ENCODE measurements at places on chromosomes 5 and 9.

DNA sequence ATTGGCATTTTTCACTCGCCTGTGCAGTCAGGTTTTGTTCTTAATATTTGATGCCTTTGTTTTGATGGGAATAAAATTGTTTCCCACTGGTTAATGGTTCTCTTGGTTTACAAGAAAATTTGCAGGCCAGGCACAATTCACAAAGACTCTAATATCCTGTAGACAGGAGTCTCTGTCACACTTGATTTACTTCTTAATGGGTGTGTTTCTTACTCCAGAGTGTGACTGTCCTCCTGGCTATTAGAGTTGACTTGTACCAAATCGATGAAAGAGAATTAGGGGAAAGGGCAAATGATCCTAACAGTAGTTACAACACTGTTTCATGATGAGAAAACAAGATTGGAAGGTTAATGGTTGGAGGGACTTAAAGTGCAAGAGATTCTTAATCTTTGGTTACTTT is 142.8 kb upstream of the SV2C start:
- no peaks in the 10 kb centered on the region for H3K36me3 ChIP-seq
- H3K27me3 ChIP-seq, result no peaks in the 10 kb centered on the region
- no peak overlapping the region for H3K4me3 ChIP-seq
- DNase-seq, result no peak
- H3K4me1 ChIP-seq, result no peaks in the 10 kb centered on the region
- H3K27ac ChIP-seq, result no peak overlapping the region

DNA sequence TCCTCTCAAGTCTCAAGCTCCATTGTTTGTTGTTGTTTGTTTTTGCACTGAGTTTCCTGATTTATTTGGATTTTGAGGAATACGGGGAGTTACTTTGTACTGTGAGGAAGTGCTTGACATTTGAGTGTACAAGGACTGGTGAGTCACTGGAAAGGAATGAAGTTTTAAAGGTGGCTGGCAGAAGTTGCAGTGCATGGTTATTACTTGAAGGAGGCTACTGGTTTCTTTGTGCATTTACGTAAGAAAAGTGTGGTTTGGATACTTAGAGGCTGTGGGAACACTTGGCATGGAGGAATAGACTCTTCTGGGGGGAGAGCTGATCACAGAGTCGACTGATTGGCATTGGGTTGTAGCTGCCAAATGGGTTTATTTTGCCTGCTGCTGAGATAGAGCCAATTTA is 919.0 kb downstream of the TAF11L14 start:
- H3K4me3 ChIP-seq, result no peak overlapping the region
- no peaks in the 10 kb centered on the region for H3K4me1 ChIP-seq
- H3K27me3 ChIP-seq, result no peaks in the 10 kb centered on the region
- no peak for DNase-seq
- no peak overlapping the region for H3K27ac ChIP-seq

DNA sequence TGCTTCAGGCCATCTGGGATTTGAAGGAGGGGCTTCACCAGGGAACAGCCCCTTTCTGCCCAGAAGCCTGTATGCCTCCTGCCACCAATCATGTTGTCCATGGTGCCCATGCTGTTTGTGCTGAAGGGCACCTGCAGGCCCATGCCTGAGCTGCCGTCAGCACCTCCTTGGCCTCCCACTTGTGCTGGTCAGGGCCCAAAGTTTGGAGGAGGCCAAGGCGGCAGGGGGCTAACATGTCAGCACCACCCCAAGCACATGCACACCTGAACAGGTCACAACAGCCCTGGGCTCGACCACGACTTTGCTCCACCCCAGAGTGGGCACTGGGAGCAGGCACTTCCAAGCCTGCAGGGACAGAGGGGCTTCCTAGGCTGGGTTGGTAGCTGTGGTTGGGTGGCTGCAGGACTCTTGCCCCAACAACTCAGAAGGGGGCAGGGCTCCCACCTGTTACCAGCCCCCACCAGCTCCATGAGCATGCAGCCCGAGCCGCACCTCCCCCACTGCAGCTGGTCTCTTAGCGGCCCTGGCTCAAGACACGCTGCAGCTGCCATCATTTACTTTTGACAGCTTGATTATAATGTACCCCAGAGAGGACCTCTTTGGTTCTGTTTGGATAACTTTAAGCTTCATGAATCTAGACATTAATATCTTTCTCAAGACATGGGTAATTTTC is 19.8 kb upstream of the NFIL3 start:
- no peaks in the 10 kb centered on the region for H3K27me3 ChIP-seq
- H3K27ac ChIP-seq, result no peak overlapping the region
- H3K4me1 ChIP-seq, result no peaks in the 10 kb centered on the region

GRCh38 chr5:151214614-151215545 is 9.0 kb downstream of the CCDC69 start:
- no peak for DNase-seq
- no peaks in the 10 kb centered on the region for H3K36me3 ChIP-seq
- H3K4me1 ChIP-seq, result peaks cover 22% of the 10 kb centered on the region
- H3K4me3 ChIP-seq, result no peak overlapping the region
- no peaks in the 10 kb centered on the region for H3K27me3 ChIP-seq

- no peak overlapping the region for H3K4me3 ChIP-seq
- no peak for DNase-seq
- no peaks in the 10 kb centered on the region for H3K36me3 ChIP-seq
These were observed 243.0 kb upstream of the CDH18 start for GRCh38 chr5:20231040-20231439.
